CD4-positive, alpha-beta T cell treated with Interleukin-2 at 100 ng/mL for 4 hours (primary cell): ENCODE measurements at places on chromosomes 11 and 22.

DNA sequence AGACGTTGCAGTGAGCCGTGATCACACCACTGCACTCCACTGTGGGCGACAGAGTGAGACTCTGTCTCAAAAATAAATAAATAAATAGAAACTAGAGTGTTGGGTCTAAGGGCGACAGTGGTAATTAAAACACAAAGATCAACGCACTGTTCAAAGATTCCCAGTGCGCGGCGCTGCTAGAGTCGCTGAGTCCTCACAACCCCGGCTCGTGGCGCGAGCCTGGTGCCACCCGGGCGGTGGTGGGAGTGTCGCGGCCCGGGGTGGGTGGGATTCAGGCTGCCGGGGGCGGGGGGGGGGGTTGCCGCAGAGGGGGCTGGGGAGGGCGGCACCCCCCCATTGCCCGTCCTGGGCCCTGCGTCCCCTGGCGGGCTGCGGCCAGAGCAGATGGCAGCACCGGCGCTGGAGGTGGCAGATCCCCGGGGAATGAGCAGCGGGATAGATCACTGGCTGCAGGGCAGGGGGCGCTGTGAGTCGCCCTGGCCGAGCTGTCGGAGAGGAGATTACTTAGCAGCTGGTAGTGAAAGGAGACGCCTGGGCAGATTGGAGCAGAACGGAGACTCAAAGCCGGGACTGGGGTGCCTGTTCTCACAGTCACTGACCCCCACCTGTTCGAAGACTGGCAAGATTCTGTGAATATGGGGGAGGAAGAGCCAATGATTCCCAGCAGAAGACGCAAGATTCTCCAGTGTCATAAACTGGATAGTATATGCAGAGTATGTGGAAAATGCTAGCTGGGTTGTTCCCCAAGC lies 30.2 kb upstream of the APOBEC3A start:
- DNase-seq, result peak; percentile 44

DNA sequence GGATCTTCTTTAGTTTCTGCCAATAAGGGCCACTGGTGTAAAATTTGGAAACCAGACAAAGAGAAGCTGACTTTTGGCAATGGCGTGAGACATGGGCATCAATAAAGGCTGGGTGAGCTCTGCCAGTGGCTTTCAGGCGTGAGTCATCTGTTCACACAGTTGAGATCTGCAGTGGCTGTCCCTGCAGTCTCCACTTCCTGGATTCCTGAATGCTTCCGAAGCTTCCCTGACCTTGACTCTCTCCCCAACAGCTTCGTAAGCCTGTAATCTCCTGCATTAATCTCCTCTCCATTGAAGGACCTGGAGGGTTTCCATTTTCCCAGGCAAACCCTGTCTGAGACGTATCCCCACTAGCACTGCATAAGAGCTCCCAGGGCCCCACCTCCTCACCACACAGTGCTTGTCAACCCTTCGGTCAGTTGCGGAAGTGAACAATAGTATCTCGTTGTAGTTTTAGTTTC lies 574.7 kb downstream of the TBC1D22A start:
- no peak for DNase-seq

GRCh38 chr11:132456751-132457328 lies 1075.5 kb downstream of the OPCML start:
- DNase-seq, result no peak

- DNase-seq, result no peak
These were observed 38.1 kb upstream of the ADA2 start for GRCh38 chr22:17257121-17258001.
